ENCODE measurements at places on chromosomes 1 and 21. TPM values are rescaled to one million over a fixed set of nuclear protein-coding genes. Genes with fewer than 3 reads are reported as not detected.

The OR6K3 gene
- total RNA-seq = not detected

The LCE6A gene
- total RNA-seq = not detected

The KRTAP19-1 gene
- not detected for total RNA-seq

The USH2A gene
- total RNA-seq = not detected

The LCA5L gene
- total RNA-seq = 1.2 TPM
